ENCODE measurements at places on chromosomes 12 and 14.
A peak's percentile ranks its signal among the peaks of the same experiment; 100 is the strongest.

DNA sequence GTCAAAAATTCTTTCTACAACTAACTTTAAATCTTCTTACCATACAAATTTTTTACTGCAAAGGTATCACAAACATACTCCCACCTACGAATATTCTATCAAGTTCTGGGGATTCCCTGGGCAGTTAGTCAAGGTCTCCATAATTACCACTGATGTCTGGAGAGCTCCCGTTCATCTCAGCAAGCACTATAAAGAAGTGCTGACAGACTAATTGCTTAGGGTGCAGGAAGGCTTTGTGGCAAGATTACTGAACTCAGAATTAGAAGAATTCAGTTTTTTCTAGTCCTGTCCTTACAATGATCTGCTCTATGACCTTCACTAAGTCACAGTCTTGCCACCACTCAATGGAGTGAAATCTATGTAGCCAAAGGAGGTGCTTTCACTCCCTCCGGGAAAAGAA, 61.5 kb downstream of the DUSP16 start:
- DNase-seq, result no peak

DNA sequence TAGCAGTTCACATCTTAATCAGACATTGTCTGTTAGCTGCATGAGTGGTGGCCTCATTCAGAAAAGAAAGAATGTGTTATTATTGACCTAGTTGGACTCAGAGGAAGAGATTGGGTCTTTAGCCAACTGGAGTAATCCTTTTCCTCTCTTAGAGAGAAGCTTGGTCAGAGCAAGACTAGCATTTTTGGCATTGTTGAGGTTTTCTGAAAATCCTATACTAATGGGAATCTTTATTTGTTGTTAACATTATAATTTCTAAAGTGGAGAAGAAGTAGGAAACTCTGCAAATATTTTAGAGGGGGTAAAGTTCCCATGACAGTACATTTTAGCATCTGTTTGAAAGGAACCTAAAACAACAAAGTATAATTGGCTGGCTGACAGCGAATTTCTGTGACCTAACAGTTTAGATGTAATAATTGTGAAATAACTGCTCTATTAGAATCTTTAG, 9.7 kb downstream of the TOX4 start:
- no peak for DNase-seq

DNA sequence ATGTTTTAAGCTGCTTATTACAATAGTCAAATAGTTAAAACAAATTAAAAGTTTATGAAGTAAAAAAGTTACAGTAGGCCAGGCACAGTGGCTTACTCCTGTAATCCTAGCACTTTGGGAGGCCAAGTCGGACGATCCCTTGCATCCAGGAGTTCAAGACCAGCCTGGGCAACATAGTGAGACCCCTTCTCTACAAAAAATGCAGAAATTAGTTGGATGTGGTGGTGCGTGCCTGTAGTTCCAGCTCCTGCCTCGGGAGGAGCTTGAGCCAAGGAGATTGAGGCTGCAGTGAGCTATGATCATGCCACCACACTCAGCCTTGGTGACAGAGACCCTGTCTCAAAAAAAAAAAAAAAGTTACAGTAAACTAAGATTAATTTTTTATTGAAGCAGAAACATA, 142.6 kb downstream of the MIPOL1 start:
- DNase-seq, result no peak

- DNase-seq, result no peak
These were observed 27.0 kb downstream of the SMUG1 start for GRCh38 chr12:54161481-54162437.

- DNase-seq, result no peak
These were observed at the start of gene TMEM132D for GRCh38 chr12:129903956-129904829. TSS of gene TMEM132D (minus strand) at chr12:129904025.

DNA sequence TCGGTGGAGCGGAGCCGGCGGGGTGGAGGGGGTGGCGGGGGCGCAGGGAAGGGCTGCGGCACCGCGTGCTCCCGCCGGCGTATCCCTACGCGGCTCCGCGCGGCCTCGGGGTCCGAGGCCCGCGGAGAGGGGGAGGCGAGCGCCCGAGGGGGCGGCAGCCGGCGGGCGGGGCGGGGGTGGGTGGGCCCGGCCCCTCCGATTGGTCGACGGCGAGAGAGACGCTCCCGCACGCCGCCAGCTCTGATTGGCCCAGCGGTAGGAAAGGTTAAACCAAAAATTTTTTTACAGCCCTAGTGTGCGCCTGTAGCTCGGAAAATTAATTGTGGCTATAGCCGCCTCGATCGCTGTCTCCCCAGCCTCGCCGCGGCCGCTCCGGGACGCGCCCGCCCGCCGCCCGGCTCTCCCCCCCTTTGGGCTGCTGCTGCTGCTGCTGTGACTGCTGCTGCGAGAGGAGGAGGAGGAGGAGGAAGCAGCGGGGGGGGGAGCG, at the start of gene FOXG1:
Gene FOXG1, plus strand, starts transcription at position 319 of the 487 bp plus-strand sequence. CDS start 493 bp downstream, outside the sequence.
- peak; percentile 95 for DNase-seq

DNA sequence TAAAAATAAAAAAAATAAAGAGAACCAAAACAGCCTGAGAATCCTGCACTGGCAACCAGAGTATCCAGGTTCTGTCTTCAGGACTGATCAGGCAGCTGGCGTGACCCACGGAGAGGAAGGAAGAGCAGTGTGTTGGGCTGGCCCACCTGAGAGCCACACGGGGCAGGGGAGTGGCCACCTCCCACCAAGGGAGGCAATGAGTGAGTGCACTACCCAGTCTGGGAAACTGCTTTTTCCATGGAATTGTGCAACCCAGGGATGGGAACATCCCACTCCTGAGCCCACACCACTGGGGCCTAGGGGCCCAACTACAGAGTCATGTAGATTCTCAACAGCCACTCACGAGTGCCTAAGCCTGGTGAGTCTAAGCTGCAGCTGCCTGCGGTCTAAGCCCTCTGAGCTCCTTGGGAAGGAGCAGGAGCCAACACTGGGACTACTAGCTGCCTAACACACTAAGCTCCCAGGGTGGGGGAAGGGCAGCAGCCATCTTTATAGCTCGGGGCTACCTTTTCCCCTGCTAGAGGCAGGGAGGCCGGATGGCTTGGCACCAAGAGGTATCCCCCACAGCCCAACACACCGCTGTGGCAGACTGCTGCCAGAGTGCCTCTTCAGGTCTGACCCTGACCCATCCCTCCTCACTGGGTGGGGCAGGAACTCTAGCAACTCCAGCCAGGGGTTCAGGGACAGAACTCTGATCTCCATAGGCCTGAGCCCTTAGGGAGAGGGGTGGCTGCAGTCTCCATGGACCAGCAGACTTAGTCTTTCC, 610.9 kb downstream of the RERGL start:
- no peak for DNase-seq

- no peak for DNase-seq
These were observed 2.7 kb upstream of the LAG3 start for GRCh38 chr12:6769666-6770065.

DNA sequence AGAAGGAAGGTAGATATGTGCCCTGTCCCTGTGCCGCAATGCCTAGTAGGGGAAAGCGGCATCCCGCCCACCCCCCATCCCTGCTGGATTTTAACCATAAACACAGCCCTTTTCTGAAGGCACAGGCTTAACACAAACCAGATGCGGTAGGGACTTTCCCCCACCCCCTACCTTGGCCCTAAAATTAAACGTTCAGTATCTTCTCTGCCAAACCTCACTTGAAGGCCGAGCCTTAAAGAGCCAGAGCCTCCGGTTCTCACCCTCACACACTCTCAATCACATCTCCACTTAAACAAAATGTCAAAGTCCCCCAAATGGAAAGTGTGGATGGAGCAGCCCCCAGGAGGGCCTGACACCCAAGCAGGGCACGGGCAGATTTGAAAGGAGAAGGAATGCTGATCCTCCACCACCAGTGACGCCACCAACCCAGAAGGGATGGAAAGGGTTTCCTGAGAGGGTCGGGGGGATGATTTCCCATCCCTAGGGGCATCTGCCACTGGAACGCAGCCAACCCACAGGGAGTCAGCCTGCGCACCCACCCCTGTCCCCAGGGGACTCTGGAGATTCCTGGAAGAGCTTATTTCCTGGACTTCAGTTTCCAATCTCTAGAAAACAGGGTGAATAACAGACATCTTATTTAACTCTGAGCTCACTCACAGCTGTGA, 26.4 kb downstream of the ACTN1 start:
- DNase-seq, result no peak

DNA sequence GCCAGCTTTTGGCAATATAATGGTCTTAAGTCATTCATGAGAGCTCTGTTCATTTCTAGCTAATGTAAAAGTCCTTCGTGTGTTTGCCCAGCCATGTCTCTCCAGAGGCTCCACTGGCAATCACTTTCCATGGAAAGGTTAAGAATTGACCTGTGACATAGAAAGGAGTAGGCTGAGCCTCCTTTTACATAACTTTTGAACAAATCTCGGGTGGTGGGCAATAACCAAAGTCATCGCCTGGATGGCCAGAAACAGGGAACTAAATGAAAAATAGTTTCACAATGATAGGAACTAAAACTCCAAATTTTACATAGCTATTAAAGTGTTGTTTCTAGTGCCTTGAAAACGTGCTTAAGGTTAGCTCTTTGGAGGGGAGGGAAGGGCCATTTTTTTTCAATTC, 6.5 kb downstream of the BHLHE41 start:
- DNase-seq, result no peak

Data from DMS153 (cell line).